Activated CD8-positive, alpha-beta memory T cell treated with anti-CD3 and anti-CD28 coated beads for 4 hours (primary cell): ENCODE measurements at places on chromosomes 4 and X.

- no peak for DNase-seq
Measured at GRCh38 chr4:141652161-141652778, 15.9 kb downstream of the IL15 start.

- DNase-seq: no peak
Measured at GRCh38 chrX:13923845-13924244, 105.8 kb downstream of the GEMIN8 start.

- DNase-seq: no peak
Measured at GRCh38 chr4:98864560-98864959, 64.4 kb downstream of the EIF4E start.

GRCh38 chr4:183129675-183130074 is 30.6 kb downstream of the WWC2 start:
- no peak for DNase-seq

DNA sequence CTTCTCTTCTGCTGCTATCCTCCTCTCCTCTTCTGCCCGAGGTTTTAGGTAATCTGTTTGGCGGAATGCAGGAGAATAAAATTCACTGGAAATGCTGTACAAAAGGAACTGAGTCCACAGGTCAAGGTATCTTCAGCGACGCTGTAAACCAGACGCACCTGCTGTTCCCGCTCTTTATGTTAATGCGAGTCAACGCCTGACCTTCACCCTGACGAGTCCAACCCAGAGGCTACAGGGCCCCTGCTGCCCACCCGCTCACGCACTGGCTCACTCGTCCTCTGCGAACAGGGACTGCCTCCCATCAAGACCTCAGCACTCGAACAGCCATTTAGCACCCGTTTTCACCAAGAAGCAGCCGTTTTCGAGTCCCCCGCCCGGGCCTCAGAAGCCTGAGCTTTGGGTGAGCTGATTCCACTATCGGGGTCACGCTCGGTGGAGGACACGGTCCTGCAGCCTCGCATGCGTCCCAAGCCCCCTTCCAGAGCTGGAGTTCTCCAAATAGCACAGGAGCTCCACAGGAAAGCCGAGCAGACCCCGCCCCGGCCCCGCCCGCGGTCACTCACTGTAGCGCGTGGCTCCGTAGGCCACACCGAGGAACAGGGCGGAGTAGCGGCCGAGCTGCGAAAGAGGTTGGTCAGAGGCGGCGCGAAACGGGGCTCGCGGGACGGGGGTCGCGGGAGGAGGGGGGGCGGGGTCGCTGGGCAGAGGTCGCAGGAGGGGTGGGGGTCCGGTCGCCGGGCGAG is 556 bp downstream of the ATP5ME start:
- DNase-seq: no peak

GRCh38 chr4:152039691-152040090 is 278.9 kb upstream of the GATB start:
- no peak for DNase-seq

DNA sequence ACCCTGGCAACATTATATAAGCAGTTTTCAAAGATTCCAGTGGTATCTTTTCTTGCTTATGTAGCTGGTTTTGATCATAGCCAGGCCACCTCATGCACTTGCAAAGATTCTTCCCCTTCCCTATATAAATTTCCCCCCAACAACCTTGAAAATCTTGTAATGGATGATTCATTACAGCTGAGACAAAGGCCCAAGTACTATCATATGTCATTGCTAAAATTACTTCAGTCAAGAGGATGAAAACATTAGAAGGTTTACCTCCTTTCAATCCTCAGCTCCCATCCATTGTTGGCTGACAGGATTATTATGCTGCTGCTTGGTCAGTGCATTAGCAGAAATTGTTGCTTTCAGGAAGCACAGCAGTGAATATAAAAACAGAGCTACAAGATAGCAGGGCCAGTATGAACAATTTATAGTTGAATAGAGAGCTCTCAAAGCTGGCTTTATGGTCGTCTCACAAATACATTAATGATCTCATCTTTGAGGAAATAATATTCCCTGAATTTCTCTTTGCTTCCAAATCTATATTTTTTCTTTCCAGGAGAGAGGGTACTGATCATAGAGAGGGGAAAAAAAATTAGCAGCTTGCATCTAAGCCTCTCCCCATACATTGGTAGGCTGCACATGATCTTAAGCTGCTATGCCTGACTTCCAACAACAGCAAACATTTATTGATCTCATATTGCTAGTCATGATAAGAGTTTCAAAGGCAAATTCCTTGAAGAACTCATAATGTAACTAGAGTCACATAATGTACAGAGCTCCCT is 7.7 kb upstream of the ARHGEF38 start:
- DNase-seq: no peak

DNA sequence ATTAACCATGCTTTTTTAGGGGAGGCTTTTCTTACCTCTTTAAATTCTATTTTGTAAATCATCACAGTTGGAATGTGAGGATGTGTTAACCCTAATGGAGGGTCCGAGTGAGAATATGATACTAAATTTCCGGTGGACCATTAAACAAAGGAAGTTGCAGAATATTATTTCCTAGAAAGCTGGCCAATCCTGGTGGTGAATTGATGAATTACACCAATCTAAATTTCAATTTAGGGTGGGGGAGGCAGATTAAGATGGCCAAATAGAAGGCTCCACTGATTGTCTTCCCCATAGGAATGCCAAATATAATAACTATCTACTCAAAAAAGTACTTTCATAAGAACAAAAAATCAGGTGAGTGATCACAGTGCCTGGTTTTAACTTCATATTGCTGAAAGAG is 1045.6 kb downstream of the GLUD2 start:
- DNase-seq: no peak

- DNase-seq: no peak
Measured at GRCh38 chr4:186839122-186840037, 115.7 kb upstream of the FAT1 start.

GRCh38 chr4:126530996-126531585 is 1101.7 kb upstream of the INTU start:
- DNase-seq: no peak
